ENCODE measurements at places on chromosomes 7 and 10.
A peak's percentile ranks its signal among the peaks of the same experiment; 100 is the strongest.

- DNase-seq, result peak; percentile 48
Measured at GRCh38 chr7:5557920-5558401, 134.3 kb upstream of the TNRC18 start.

DNA sequence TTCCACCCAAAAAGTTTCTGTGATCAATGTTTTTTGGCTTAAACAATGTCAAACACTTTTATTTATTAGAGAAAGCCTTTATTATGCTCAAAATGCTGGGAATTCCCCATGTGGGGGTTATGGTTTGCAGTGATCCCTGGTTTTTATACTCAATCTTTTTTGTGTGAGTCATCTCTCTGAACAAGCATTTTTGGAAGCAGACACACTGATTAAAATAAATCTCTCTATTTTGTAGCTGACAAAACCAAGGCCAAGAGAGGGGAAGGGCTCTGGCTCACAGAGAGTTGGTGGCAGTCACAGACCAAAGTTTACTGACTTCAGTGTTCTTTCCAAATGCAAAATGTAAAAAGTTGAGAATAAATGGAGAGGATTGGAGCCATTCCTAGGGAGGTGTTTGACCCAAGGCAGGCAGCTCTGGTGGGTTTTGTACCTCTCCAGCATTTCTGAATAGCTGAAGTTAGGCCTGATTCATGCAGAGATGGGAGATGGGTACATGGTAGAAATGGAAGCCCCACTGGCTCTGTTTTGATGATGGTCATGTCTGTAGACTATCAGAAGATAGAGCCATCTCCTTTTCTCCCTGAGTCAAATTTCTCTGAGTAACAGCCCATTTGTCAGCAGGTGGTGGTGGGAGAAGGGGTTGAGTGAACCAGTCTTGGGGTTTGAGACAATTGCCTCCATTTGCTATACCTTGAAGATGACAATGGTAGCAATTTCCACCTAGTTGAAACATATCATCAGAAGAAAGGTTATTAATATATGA lies 45.4 kb upstream of the NAMPT start:
- no peak for DNase-seq

GRCh38 chr10:1188558-1189135 lies 132.5 kb downstream of the WDR37 start:
- no peak for DNase-seq

DNA sequence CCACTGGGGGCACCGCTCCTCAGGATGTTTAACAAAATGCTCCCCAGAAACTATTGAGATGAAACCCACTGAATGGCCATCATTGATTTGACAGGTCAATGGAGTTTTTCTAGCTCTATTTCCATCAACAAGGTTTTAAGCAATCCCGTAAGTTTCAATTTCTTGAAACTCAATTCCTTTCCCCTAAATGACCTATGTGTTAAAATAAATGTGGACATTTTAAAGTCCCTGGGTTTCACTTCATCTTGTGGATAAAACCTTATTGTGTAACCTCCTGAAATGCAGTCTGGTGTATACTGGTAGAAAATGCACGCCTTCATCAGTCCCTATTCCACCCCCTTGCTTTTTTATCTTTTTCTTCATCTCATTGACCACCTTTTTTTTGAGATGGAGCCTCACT lies 8.9 kb upstream of the C7orf33 start:
- DNase-seq, result no peak

- peak; percentile 89 for DNase-seq
Measured at GRCh38 chr7:138738551-138739335, 37.6 kb upstream of the SVOPL start.

DNA sequence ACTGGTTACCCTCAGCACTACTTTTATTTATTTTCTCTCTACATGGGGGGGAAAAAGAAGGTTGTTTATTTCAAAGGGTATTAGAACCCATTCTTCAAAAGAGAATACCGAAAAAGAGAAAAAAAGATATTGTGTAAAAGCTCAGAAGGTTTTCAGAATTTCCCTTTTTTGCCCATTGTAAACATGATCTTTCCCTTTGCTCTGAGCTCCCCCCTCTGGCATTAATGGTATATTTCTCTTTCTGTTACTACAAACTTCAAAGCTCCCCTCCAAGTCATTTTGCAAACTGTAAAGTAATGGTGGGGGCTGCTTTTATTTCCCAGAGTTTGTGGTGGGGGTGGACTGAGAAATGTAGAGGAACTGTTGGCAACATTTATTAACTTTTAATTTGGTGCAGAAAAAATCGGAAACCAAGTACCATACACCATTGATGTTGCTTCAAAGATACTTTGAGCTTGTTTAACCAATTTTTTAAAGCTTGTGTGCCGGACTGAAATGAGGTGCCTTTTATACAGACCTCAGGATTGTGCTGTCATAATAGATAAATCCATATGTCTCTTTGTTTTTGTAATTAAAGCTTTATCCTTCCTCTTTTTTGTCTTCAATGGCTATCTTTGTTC lies 181.5 kb downstream of the EXOC4 start:
- DNase-seq, result no peak

DNA sequence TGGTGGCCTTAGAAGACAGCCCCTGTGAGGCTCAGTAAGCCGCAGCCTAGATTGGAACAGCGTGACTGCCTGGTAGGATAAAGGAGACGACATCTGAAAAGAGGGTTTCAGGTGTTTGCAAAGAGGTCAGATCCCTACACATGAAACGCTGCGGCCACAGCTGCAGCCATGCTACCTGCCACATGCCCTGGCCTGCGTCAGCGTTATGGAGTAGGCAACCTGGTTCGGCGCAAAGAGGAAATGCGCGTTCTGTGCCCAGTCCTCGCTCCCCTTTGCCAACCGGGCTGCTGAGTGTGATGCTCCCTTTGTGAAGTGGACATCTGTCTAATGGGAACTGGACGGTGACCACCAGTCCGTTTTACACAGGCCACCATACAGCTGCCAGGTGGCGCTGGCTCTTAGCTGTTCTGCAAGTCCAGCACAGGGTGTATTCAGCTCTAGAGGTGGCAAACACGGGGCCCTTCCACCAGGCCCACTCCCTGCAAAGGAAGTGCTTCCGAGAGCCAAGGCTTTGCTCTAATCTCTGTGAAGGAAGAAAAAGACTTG lies 160.3 kb downstream of the CELF2 start:
- DNase-seq, result peak; percentile 42

GRCh38 chr7:43834463-43835251 lies 34.7 kb downstream of the MRPS24 start:
- no peak for DNase-seq

- no peak for DNase-seq
Measured at GRCh38 chr10:9305018-9305655, 1250.6 kb downstream of the GATA3 start.

DNA sequence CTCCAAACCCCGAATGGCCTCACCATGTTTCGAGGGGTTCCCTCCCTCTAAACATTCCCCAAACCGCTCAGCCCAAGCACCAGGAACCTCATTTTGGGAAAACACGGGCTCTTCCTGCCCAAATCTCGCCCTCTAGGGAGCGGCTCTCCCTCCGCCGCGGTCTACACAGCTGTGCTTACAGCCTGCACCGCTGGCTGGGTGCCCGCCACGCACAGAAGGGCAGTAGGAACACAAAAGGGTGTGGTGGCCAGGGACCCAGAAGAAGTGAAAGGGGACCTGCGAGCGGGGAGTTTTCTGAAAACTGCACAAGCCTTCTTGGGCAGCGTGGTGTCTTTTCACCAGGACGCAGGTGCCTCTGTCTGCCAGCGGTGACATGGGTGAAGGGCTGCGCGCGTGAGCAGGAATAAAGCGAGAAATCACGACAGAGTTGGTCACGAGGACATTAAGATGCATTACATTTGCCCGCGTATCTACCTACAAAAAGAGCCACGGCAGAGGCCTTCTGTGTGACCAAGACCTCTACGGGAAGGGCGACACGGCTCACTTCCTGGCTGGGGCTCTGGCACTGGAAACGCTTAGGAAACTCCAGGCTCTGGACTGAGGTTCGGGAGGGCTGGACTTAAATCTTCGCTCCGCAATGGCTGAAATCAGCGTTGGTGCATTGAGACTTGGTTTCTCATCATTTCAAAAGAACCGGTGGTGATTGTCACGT lies 171.7 kb downstream of the LSM5 start:
- DNase-seq, result no peak

DNA sequence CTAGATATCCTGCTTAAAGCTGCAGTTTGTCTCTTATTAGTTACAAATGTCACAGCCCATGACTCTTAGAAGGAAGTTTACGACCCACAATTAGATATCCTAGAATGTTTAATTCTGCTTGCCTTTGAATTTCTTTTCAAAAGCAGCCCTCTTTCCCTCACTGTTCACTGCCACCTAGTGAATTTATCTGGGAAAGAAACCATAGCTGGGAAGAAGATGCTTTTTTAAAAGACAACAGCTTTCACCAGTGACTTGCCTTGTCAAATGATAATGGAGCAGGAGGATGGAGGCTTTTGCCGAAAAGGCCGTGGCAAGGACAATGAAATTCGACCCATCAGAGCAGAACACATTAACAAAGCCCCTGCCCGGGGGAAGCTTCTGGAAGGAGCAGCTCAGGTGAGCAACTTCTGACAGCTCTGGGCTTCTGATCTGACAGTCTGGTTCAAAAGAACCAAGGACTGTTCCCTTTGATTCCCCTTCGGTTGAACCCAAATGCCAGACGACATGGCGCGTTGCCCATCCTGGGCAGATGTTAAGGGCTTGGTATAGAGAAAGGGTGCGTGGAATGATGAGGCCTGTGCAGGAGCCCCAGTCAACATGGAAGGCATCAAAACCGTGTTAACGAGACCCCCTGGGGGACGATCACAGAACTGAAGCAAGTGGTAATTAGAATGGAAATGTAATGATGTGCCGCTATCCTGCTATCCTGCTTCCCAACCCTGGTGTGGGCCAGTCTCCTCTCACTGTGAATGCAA lies 236.8 kb downstream of the FRMD4A start:
- no peak for DNase-seq

DNA sequence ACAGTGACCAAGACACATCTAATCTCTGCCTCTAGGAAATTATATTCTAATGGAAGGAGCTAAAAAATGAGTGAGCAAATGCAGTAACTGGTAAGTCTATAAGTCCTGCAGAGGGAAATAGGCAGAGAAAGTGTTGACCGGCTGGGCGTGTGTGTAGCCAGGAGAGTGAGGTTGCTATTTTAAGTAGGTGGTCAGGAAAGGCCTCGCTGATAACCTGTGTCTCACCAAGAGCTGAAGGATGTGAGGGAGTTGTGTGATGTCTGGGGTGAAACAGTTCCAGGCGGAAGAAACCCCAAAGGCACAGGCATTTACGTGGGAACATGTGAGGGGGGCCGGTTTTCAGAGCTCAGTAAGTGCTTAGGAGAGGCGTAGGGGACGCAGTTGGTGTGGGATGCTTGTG lies 54.8 kb downstream of the BAMBI start:
- no peak for DNase-seq

DNA sequence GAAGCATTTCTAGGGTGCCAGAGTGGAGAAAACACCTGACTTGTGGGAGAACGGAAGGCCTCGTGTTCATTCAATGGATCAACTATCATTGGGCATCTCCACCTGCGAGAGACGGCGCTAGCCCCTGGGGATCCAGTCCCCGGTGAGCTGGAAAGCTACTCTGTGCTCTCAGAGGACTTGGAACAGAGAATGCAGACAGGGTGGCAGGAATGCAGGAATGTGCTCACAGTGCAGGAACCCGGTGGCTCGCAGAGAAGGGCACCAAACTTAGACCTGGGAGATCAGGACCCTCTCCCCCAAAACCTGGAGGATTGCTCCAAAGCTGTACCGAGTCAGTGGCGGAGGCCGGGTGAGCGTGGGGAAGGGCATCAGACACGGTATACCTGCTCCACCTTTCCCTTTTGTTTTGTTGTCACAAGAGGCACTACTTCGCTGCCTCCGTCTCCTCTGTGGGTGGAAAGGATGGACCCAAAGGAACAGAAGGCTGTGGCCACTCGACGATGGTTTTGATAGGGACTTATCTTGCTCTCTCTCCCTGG lies 569.0 kb upstream of the C7orf33 start:
- DNase-seq, result no peak

DNA sequence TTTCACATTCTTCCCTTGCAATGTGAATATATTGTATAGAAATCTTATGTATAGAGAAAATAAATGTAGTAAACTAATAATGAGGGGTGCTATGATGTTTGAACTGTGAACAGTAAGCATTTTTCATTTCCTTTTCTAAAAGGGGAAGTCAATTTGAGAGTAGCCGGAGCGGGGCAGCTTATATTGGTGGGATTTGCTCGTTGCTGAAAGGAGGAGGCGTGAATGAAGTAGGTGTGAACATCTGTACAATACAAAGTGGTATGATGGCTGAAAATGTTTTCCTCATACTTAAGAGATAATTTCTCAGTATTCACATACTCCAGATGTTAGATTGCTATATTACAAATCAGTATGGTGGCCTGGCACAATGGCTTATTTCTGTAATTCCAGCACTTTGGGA lies 87.1 kb downstream of the SRI start:
- no peak for DNase-seq

DNA sequence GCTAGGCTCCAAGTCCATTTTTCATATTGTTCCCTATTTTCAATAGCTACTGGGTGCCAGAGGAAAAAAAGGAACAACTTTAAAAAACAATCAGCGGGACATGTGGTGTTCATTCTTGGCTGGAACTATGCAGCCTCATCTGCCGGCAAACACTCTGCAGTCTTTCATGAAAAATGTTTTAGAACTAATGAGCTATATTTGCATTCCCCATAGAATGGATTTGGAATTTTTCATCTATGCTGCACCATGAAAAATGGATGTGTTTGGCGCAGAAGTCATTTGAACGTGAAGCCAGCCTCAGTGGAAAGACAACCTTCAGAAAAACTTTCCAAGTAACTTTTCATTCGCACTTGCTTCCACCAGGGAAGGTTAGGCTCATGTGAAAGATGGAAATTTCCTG lies 270.5 kb downstream of the SKAP2 start:
- DNase-seq, result no peak

- peak; percentile 21 for DNase-seq
Measured at GRCh38 chr7:30594048-30594539, 584 bp upstream of the GARS1 start.
